NCI-H187 (cell line): ENCODE measurements at places on chromosomes 13 and 19.

GRCh38 chr13:74336546-74336945, 202.3 kb upstream of the KLF12 start:
- DNase-seq, result no peak

DNA sequence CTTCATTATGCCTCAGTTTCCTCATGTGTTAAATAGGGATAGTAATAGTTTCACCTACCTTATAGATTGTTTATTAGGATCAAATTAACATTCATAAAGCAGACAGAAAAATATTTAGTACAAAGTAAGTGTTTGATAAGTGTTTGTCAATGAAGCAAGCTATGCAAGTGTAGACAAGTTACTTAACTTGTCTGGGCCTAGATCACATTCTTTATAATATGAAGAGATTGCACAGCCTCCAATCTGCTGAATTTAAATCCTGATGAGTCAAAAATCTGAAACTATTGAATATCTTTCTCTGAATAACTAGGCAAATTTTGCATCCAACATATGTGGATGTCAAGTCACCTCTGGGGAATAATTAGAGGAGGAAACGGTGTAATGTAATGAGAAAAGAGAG, 170.5 kb downstream of the MZT1 start:
- DNase-seq, result no peak

DNA sequence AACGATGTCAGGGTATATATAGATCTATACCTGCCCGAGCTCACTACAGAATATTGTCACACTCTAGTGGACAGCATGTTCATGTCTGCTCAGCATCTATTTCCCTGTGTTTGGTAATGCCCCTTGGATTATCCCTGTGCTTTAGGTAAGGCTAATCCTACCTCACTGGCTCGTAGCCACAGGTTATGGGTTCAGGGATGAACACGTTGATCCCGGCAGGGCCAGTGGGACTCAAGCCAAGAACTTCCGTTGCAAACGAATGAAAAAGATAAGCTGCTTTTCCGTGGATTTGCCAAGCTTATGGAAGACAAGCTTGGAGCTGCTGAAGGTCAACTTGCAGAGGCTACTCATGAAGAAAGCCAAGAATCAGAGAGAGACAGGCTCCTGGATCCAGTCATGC, 400.0 kb upstream of the TSHZ3 start:
- no peak for DNase-seq

GRCh38 chr13:43785650-43786471, 911 bp downstream of the ENOX1 start:
- DNase-seq, result peak; percentile 67

GRCh38 chr19:44315883-44316282, 11.1 kb upstream of the ZNF235 start:
- no peak for DNase-seq

GRCh38 chr13:99050983-99051488, 73.2 kb upstream of the DOCK9 start:
- DNase-seq, result no peak
